H9 (cell line): ENCODE measurements at places on chromosomes 2 and 18. TPM values are rescaled to one million over a fixed set of nuclear protein-coding genes. Genes with fewer than 3 reads are reported as not detected.

DNA sequence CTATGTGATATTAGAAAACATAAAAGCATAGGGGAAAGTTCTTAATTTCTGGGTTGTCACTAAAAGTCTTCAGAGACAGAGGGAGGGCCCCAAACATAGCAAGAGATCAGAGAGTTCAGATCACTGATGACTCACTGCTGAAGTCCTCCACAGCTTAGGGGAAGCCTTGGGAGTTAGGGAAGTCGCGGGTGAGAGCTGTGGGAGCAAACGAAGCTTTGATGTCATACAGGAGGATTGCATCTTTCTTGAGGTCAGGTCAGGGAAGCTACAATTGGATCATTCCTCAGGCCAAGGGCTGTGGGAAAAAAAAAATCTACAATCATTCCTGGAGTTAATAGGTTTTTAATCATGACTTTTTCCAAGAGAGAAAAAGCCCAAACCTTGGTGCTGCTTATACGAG is 96.2 kb downstream of the COPS8 start:
- H3K27me3 ChIP-seq, result no peaks in the 10 kb centered on the region; the same call in 1 of the 2 replicates
- no peak for DNase-seq
- no peaks in the 10 kb centered on the region for H3K4me1 ChIP-seq

- peaks cover 13% of the 10 kb centered on the region; the same call in 1 of the 2 replicates for H3K36me3 ChIP-seq
- no peak overlapping the region for H3K4me3 ChIP-seq
- no peaks in the 10 kb centered on the region for H3K27me3 ChIP-seq
- no peak for DNase-seq
Observed at GRCh38 chr2:69382547-69382946, 4.5 kb downstream of the GFPT1 start.

DNA sequence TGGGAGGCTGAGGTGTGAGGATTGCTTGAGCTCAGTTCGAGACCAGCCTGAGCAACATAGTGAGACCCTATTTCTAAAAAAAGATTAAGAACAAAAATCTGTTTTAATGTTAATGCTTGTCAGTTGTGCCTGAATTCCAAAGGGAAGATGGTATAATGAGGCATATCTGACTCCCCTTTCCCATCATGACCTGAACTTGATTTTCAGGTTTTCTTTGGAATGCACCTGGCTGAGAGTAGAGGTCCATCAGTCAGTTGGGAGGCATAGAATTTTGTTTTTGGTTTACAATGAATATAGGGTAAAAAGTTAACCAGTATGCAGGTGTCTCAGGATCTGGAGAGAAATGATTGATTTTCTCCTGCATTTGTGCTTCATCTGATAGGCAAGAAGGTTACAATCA is 20.4 kb downstream of the RPIA start:
- peaks cover 2% of the 10 kb centered on the region; the same call in 1 of the 2 replicates for H3K4me1 ChIP-seq
- no peak overlapping the region for H3K4me3 ChIP-seq
- DNase-seq, result no peak

Gene CYTIP
- 0.09 and 0.28 TPM in 2 replicates for total RNA-seq

- H3K4me3 ChIP-seq, result no peak overlapping the region
- no peaks in the 10 kb centered on the region for H3K36me3 ChIP-seq
- no peak for DNase-seq
- H3K27me3 ChIP-seq, result no peaks in the 10 kb centered on the region
- H3K27ac ChIP-seq, result no peak overlapping the region
- no peaks in the 10 kb centered on the region for H3K4me1 ChIP-seq
Observed at GRCh38 chr18:68735483-68736343, 20.8 kb upstream of the TMX3 start.

DNA sequence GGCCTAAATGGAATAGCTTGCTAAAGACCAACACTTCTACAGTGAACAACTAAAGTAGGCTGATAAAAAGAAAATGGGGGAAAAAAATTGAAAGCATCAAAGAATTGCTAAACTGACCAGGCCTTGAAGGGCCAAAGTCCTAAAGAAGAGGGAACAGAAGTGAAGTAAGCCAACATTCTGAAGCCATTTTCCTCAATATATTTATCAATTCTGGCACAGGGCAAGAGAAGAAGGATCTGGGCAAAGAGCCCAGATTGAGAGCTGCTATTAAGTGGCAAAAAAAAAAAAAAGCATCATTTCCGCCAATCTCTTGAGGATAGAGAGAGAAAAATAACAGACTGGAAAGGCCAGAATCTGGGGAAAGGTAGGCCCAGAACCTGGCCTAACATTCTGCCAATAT is 25.7 kb downstream of the FANCL start:
- no peak overlapping the region for H3K4me3 ChIP-seq
- peaks cover 79% of the 10 kb centered on the region for H3K36me3 ChIP-seq
- H3K4me1 ChIP-seq, result no peaks in the 10 kb centered on the region
- H3K27me3 ChIP-seq, result no peaks in the 10 kb centered on the region

- H3K4me1 ChIP-seq, result no peaks in the 10 kb centered on the region
- H3K27me3 ChIP-seq, result no peaks in the 10 kb centered on the region
- no peak overlapping the region for H3K4me3 ChIP-seq
- DNase-seq, result peak; percentile 10
- H3K36me3 ChIP-seq, result no peaks in the 10 kb centered on the region
Observed at GRCh38 chr2:95375532-95376150, 26.9 kb upstream of the FAHD2A start.
